ENCODE measurements at places on chromosomes 4 and X.

- peak; percentile 4 for DNase-seq
Measured at GRCh38 chr4:82900066-82900410, 497 bp upstream of the THAP9 start.

GRCh38 chr4:61911313-61911756, 711.2 kb downstream of the ADGRL3 start:
- no peak for DNase-seq

- no peak for DNase-seq
Measured at GRCh38 chr4:39893693-39894072, 84.0 kb downstream of the PDS5A start.

- DNase-seq, result no peak
Measured at GRCh38 chrX:124332481-124333424, at the start of gene TEX13D. TEX13D (plus strand) TSS chrX:124332660; CDS start chrX:124332918, 258 bp downstream.

DNA sequence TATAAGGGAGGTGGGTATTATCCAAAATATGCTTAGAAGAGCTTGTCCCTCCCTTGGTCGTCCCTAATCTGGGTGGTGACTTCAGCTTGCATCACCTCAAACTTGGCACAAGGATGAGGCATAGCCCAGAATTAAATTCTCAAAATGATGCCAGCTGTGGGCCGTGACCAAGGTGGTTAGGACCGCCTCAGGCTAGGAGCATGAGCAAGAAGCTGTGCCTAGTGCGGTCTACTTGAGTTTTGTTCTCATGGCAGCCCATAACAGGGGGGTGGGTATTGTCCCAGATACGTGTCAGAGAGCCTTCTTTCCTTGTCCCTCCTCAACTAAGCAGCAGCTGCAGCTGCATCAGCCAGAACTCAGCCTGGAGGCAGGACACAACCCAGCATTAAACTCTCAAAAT, 2620.0 kb downstream of the PCDH7 start:
- no peak for DNase-seq

DNA sequence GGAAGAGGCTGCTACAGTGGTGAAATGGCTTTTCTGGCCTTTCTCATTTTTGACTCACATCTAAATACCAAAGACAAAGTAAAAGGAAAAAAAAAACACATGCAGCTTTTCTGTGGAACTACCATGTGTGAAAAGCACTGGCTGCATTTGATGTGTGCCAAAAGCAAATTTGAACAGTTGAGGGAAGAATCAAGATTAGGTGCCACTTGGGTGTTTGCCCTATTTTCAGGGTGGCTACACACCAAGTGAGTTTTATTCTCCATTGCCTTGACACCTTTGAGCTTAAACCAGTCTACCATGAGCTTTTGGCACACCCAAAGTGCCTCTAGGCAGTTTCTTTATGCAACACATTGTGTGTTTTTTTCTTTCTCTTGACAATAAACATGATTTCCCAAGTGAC, 423.9 kb downstream of the FAM133A start:
- no peak for DNase-seq

DNA sequence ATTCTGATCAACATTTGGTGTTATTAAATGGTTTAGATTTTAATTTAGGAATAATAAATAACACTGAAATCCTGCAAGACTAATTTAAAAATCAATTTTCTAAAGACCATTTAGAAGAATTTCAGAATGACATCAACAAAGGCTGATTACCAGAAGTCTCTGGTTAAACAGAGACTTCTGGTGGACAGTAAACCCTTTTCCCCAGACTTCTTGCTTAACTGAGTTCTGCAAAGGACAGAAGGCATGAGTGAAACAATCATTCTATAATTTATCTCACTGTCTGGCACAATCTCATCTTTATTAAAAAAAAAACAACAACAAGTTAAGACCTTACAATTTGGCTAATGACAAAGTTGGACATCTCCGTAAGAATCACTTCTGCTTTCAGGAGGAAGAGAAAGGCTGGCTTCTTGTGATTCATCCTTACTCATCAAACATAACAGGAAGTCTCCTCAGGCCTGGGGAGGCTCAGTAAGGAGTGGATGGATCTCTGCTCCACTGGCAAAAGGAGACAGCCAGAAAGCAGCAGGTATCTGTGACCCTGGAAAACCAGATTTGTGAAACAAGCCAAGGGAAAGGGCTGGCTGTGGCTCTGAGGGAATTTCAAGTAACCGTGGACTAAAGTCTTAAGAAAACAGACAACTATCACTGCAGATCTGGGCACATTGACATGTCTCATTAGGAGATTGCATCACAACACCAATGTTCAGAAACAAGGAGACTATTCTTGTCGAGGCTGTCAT, 908 bp upstream of the TLR6 start:
- DNase-seq, result peak; percentile 79

DNA sequence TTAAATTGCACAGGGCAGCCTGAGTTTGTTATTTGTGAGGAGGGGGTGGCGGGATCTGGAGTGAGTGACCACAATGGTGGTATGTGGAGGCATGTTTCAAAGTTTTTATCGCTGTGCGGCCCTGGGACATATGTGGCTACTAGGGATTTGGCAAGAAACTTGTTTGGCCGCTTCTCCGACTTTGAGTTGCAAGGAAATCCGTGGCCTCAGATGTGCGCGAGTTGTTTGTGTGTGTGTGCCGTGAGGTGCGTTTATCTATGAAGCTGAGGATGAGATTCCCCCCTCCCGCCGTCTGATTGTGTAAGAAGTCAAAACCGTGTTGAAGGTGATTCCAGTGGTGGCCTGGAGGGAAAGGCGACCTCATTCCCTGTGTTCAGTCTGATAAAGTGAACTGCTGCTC, 1.4 kb downstream of the JADE3 start:
- no peak for DNase-seq

- DNase-seq, result no peak
Measured at GRCh38 chrX:97637289-97637688, 753.6 kb downstream of the RPA4 start.

DNA sequence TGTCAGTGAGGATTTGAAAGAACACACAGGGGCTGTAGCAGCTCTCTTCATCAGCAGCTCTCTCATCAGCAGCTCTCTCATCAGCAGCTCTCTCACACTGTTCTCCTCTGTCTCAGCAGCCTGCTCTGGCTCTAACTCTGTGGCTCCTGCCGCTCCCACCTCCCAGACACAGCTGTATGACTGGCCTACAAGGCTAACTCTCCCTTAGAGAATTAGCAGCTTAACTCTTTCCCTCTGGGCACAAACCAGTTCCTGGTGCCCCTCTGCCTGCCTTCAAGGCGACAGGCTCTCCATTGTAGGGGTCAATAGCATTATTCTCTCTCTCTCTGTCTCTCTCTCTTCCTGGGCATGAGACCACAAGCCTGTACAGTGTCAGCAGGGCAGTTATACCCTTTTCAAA, 385.6 kb upstream of the PCDH10 start:
- DNase-seq, result no peak

DNA sequence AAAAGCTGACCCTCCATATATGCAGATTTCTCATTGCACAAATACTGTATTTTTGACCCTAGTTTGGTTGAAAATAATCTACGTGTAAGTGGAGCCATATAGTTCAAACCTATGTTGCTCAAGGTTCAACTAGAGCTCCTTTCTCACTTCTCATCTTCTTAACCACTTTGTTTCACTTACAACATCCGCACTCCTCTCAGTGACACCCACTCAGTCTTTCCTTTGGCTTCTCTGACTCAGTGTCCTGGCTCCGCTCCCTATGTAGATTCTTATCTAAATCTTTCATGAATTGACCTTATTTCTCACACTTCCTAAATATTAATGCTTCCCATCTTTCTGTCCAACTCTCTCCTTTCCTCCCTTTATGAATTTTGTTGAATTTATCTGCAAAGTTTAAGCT, 32.9 kb upstream of the DKK2 start:
- no peak for DNase-seq

GRCh38 chr4:7770224-7771050, 169.2 kb downstream of the AFAP1 start:
- DNase-seq, result no peak

DNA sequence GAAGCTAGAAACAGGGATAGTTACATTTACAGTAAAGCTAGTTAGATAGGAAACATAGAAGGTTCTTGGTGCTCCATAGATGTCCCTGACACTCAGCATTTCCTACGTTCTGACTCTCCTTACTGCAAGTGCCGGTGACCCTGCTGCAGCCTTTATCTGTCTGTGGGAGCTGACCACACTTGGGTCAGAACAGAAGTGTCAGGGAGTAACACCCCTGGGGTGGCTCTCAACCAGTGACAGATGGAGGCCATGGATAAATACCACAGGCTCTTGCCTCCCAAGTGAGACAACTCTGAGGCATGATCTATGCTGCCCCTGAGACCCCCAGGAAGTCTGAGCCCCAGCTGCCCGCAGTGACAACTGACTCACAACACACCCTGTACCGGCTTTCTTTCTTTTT, 69.8 kb downstream of the ANXA3 start:
- no peak for DNase-seq

DNA sequence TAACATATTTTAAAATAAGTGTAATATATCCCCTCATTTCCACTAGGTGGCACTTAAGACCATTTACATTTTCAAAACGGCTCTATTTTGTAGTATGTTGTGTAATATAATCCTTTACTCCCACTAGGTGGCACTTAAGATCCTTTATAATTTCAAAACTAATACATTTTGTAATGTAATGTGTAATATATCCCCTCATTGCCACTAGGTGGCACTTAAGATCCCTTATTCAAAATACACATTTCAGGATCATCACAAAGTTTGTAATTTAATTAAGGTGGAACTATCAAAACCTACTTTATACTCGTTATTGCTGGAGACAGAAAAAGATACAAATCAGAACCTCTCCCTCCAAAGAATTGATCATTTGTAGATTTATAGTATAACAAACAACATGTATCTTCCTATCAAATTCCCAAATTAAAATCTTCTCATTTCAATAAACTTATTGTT, 132.5 kb downstream of the ARHGAP6 start:
- DNase-seq, result no peak

DNA sequence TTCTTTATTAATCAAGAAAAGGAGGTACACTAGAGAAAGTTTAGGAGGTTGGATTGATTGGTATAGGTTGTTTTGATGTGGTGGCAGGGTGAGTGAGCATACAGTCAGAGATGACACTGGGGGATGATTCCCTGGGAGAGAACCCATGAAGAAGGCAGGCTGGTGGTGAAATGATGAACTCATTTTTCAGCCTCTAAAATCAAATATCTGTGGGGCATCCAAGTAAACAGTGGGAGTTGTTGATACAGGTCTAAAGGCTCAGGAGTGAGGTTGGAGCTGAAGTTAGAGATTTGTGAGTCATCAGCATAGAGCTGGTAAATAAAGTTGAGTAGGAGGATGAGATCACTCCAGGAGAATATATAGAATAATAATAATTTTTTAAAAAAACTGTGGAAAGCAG, 10.0 kb upstream of the AP1S2 start:
- no peak for DNase-seq
